Epithelial cell of esophagus (primary cell): ENCODE measurements at places on chromosomes 2 and 18.

DNA sequence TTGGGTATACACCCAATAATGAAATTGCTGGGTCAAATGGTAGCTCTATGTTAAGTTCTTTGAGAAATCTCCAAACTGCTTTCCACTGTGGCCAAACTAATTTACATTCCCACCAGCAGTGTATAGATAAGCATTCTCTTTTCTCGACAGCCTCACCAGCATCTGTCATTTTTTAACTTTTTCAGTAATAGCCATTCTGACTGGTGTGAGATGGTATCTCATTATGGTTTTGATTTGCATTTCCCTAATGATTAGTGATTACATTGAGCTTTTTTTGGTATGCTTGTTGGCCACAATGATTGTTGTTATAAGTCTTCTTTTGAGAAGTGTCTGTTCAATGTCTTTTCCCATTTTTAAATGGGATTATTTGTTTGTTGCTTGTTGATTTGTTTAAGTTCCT, 50.4 kb upstream of the EPAS1 start:
- DNase-seq = no peak

GRCh38 chr2:39325966-39326365, 82.2 kb upstream of the CDKL4 start:
- DNase-seq = no peak

DNA sequence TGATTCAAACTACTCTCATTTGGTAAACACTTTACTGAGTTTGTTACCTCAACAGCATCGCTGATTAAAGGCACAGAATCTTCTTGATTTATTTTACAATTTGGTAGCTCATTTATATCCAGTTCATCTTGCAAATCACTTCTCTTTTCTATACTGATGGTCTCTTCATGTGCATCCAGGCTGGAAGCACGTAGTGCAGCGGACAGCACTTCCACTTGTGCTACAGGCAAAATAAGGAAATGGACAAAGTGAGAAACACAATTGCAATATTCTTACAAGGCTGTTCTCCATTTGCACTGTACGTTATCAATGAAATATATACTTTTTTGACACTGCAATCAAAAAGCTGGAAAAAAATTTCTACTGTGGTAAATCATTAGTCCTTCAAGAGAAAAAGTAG, 51.0 kb downstream of the PPP4R1 start:
- DNase-seq = no peak

DNA sequence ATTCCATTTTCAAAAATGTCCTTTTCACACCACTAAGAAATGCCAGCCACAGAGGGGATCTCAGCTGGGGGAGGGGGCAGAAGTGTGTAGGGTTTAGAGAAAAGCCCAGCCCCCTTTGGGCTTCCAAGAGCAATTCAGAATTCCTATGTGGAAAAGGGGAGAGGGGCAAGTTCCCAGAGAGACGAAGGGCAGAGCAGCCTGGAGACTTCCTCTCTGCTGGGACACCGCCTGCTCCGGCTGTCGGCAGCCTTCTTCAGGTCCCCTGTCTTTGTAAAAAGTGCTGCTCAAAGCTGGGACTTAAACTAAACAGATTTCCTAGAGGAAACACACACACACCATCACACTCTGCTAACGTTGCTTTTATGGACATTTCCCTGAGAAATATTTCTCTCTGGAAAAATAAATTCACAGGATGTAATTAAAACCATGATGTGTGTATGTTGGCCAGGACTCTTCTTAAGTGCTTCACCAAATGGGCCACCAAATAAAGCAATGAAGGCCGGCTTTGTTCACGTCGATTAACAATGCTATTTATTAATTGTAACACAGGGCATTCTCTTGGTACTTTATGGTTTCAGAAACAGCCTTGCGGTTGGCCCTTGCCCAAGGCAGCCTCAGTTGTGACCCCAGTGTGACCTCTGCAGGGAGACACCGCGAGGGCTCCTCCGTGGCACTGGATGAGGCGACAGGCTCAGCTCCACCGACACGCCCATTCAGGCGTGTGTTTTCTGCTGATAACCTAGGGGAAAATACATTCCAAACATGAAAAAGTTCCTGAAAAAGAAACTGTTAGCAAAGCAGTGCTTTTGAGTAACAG, 5.6 kb upstream of the ASB1 start:
- DNase-seq = no peak

DNA sequence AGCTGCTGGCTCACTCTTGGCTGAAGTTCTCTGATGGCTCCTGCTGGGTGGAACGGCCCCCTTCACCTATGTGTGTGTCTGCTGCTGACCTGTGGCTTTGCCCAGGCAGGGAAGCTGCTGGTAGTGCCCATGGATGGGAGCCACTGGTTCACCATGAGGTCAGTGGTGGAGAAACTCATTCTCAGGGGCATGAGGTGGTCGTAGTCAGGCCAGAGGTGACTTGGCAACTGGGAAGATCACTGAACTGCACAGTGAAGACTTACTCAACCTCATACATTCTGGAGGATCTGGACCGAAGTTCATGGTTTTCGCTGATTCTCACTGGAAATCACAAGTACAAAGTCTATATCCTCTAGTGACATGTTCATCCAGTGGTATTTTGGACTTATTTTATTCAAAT, 13.9 kb upstream of the UGT1A8 start:
- DNase-seq = no peak

DNA sequence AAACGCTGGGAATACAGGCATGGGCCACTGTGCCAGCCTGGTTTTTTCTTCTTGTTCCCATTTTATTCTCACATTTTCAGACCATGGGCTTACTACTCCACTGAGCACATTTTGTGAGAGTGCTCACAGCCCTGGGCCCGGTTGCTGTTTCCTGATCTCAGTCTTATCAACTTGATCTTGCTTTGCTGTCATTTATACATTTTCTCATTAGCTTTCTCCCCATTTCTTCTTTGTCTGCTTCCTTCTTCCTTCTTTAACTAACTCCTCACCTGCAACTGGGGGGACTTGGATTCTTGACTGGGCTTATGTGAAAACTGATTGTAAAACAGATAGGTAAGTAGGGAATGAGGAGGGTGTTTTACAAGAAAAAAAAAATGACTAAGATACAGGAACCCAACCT, 117.3 kb downstream of the PLB1 start:
- no peak for DNase-seq
